ENCODE measurements at places on chromosomes 2 and 18.
A peak's percentile ranks its signal among the peaks of the same experiment; 100 is the strongest.

DNA sequence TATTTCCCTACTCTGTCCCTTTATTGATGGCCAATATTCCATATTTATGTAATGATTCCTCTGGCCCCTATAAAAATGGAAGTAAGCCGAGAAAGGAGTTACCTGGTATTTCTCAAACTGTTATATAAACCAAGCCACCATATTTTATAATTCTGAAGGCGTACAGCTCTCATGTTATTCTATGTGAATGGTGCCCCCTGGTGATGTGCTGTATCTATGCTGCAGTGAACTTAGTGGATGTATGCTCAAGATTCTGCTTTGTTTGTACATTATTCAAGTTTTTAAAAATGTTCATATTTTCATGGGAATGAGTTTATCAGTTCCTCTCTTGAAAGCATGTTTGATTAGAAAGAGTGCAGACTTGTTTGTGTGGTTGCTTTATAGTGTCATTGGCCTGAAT lies 194.5 kb upstream of the LRRTM1 start:
- no peak for DNase-seq

DNA sequence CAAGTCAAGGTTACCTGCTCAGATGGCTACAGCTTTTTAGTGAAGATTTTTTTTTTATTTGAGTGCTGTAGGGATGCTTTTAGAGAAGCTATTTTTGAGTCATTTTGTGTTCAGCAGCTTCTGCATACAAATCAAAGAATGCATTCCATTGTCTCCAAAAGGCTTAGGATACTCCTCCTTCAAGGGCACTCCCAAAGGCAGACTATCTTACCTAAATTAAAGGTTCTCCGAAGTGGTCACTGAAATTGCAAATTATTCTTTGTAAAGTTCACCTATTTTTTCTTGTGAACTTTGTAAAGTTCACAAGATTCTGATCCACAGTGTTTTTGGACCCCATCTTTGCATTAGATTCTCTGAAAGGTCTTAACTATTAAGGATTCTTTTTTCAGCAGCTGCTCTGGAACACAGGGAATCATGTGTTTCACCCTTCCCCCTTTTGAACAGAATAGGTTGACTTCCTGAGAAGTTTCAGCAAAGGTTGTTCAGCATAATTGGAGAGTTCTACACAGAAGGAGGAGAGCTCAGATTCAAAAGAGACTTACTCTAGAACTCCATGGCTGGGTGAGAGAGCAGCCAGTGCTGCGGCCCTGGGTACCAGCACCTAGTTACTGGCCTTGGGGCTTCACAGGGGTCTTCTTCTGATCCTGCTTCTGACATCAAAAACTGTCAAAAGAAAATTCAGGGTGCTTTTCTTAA lies 14.5 kb downstream of the CLIP4 start:
- DNase-seq: no peak

GRCh38 chr2:8229546-8229986 lies 452.3 kb upstream of the ID2 start:
- DNase-seq: peak; percentile 22

- no peak for DNase-seq
Observed at GRCh38 chr18:42113529-42114191, 158.6 kb downstream of the PIK3C3 start.

DNA sequence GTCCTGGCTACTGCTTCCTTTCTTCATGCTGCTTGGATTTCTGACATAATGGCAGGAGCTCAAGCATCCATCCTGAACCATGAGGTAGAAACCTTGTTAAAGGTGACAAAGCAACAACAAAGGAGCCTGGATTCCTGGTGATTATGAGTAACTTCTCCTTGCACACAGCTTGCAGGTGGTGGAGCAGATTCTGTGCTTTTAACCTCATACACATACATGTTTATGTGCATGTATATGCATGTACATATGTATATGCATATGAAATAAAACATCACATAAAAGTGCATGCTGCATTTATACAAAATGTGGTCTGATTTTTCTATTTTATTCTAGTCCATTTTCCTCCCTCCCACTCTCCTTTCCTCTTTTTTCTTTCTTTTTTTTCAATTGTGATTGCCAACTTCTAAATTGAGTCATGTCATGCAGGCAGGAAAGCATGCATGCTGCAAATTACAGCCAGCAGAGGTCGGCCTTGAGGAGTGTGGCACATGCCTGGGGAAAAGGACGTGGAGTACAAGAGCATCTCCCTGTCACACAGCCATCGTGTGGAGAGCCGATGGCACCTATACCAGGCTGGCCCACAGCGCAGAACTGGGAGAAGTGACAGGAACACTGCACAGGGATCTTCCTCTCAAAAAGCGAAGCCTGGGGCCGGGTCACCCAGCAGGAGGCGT lies 17.9 kb downstream of the LCT start:
- peak; percentile 14 for DNase-seq

DNA sequence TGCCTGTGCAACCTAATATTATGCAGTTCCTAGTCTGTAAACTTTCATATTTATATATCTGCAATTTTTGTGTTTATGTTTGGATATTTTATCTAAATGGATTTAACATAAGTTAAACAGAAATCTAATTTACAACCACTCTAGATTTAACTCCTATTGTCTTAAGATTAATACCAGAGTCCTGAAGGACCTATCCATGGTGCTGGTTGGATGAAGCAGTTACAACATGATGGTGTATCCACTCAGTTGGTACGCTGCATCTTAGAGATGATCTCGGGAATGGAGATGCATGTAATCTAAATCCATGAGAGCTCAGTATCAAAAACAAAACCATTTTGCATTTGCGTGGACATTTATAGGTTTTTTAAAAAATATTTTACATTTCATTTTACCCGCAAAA lies 745.9 kb upstream of the SLC8A1 start:
- no peak for DNase-seq

GRCh38 chr2:86274918-86275275 lies 62.5 kb downstream of the REEP1 start:
- no peak for DNase-seq

DNA sequence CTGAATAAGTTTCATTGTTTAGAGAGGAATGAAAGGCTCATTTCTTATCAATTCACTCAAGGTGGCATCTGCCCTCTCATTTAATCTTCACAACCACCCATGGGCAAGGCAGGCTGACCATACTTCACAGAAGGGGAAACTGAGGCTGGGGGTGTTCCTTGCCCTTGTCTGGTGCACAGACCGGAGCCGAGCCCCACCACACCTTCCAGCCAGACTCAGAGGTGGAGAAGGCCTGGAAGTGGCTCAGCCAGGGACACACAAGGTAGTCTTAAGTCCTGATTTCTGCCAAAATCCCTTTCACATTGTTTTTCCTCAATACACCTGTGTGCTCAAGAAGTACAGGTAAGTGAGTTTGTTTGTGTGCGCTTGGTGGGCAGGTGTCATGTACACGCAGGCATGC lies 111.9 kb upstream of the TEX51 start:
- DNase-seq: no peak

DNA sequence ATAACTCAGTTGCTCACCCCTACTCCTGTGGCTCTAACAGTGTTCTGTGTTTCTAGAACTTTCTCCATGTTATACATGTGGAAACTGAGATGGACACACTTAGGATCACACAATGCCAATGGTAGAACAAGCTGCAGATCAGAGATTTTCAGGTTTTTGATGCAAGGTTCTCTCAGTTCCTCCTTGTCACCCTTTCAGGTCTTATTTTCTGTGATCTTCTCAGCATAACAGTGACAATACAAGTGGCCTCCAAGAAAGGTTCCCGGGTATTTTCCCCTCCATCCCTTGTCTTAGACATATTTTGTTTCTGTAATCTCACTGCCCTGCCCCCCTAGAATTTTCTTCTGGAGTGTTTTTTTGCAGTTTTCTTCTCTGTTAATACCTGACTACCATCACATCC lies 6.2 kb upstream of the MGAT5 start:
- no peak for DNase-seq

- DNase-seq: no peak
Observed at GRCh38 chr18:47932603-47933002, 2.1 kb upstream of the SMAD2 start.

DNA sequence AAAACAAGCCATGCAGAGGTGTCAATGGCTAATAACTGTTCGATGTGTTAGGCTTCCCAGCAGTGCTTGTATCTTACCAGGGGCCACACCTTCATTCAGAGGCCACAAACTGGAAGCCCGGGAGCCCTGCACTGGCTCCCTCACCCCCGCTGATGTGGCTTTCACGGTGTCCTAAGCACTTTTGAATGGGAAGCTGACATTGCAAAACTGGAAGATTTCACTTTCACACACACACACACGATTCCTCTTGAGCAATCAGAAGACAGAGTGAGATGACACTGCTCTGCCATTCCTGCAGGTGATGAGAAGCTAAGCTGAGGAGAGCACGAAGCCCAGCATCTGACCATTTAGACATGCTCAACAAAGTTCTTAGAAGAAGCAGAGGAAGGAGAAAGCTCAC lies 8.6 kb upstream of the ZNF407 start:
- DNase-seq: no peak

DNA sequence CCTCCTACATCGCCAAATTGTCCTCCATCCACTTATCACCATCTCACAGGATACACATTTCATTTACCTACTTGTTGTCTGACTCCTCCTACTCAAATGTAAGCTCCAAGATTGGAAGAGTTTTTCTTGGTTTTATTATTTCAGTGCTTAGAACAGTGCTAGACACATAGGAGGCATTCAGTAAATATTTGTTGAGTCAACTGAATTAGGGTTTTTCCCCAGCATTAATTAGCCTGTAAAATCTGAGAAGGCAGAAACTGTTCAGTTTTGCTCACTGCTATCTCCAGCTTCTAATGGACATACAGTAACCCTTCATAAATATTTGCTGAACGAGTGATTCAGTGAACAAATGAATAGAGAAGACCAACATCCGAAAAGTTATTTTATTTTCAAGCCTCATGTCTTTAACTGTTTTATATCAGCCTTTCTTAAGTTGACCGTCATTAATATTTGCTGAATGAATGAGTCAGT lies 800 bp downstream of the TTC21B start:
- no peak for DNase-seq

DNA sequence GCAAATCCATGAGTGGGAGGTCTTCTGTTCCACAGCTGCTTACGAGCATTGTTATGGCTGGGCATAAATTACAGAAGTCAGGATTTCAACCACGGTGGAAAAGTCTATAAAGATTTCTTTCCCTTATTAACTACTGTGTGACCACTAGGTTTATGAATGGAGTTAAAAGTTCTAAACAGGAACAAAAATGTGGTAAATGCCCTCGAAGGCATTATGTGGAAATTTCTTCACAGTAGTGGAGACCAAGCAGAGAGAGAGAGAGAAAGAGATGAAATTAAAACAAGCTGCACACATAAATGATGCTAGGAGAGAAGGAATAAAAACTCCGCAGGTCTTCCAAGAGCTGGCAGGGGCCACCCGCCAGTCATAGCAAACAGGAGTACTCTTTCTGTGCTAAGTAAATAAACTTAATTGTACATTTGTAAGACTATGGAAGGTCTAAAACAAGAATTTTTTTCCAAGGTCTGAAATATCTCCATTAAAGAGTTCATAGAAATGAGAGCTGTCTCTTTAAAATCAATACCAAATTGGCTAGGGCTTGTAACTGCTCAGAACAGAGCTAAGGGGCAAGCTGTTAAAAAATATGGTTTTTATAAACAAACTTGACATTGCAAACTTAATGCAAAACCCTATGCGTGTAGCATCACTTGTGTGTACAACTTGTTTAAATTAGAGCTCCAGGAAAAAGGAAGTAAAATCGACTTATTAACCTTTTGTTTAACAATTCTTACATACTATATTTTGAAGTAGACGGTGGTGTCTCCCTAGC lies 438.2 kb downstream of the MEIS1 start:
- DNase-seq: no peak

GRCh38 chr2:46225150-46225625 lies 72.0 kb upstream of the EPAS1 start:
- DNase-seq: no peak

GRCh38 chr2:28305202-28305601 lies 87.5 kb upstream of the FOSL2 start:
- DNase-seq: no peak

GRCh38 chr2:199756743-199757142 lies 94.2 kb downstream of the FTCDNL1 start:
- DNase-seq: no peak

GRCh38 chr18:22197668-22198067 lies 28.3 kb downstream of the GATA6 start:
- DNase-seq: no peak

DNA sequence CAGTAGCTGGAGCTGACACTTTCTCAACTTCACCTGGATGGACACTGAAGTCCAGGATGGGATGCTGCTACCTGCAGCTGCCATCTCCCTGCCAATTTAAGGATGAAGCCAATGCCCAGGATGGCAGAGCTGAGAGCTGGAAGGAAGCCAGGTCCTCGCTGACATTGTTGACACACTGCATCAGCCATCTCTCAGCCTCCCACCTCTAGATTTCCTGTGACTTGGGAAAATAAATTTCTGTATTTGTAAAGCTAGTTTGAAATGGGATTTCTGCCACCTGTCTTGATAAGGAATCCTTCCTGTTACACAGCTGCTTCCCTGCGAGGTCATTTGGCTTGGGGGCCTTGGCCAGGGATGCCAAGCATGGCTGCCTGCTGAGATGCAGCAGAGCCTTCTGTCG lies 43.5 kb downstream of the KCTD1 start:
- DNase-seq: no peak

DNA sequence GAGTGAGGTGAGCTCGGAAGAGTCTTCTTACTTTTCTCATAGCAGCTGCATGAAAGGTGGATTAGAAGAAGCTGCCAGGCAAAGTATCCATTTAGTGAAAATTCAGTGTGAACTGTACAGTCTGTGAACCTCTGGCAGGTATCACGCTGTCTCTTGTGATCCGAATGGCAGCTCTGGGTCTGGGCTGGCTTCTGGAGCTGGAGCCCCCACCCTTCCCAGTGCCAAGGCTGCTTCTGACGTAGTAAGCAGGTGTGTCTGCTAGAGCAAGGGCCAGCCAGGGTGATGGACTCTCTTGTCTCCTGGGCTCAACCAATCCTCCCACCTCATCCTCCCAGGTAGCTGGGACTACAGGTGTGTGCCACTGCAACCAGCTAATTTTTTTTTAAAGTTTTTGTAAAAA lies 14.0 kb upstream of the NTSR2 start:
- DNase-seq: no peak

GRCh38 chr2:198775737-198776136 lies 682.0 kb downstream of the SATB2 start:
- DNase-seq: no peak

DNA sequence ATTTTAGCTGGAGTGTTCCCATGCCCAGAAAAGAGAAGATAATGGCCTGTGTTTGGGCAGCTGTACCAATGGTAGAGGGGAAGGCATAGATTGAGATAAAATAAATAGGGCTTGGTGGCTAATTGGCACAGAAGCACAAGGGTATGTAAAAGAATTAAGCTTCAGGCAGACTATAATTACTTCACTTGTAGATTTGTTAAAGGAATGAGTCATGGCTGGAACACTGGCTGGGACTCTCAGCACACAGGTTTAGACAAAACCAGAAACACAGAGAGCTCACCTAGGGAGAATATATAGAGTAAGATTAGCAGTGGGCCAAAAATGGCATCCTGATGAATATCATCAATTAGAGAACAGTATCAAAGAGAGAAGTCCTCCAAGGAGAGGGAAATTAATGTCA lies 198.3 kb upstream of the FIGN start:
- DNase-seq: no peak

- DNase-seq: no peak
Observed at GRCh38 chr2:10879624-10880585, 31.8 kb upstream of the KCNF1 start.

Measured in activated CD4-positive, alpha-beta T cell treated with anti-CD3 and anti-CD28 coated beads, Interleukin-2, amount 50 U/mL, for 24 hours (primary cell).